Fibroblast of skin of left biceps (primary cell): ENCODE measurements at places on chromosomes 3 and 15.

- DNase-seq = no peak
Measured at GRCh38 chr15:48891232-48891765, 13.4 kb downstream of the EID1 start.

GRCh38 chr3:178826435-178827123 is 245.0 kb downstream of the ZMAT3 start:
- DNase-seq = no peak

- DNase-seq = peak; percentile 43
Measured at GRCh38 chr3:106715286-106715685, 662.0 kb upstream of the CCDC54 start.

- DNase-seq = no peak
Measured at GRCh38 chr3:143222505-143222904, 102.9 kb downstream of the CHST2 start.

GRCh38 chr3:177579419-177579818 is 382.1 kb upstream of the TBL1XR1 start:
- DNase-seq = no peak

DNA sequence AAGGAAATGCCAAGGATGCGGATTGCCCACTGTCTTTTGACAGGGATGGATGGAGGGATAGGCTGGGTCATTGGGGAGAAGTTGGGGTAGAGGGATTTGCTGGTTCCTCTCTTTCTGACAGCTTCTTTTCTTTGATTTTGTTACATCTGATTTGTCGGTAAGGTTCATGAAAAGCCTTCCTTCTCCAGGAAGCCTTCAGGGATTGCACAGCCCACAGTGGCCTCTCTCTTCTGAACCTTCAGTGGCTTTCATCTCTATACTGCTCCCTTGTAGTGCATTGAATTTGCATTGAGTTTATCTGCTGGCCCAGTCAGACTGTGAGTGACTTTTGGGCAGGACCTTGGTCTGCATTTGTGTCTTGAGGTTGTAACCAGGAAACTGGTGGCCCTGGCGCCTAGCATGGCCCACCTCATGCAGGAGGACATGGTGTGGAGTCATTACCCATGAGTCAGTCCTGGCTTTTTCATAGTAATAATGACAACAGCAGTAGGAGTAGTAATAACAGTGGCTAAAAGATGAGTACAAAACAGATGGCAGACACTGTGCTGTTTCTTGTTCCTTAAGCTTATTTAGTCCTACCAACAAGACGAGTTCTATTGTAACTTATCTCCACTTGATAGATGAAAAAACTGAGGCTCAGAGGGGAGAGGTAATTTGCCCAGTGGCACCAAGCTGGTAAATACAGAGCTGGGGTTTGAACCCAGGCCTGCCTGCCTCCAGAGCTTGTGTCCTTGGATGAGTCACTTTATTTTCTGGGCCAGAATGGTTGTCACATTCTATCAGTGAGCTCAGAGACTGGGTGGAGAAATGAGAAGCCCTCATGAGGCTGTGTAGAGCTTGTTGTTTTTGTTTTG is 28.4 kb downstream of the SMAD6 start:
- DNase-seq = no peak

DNA sequence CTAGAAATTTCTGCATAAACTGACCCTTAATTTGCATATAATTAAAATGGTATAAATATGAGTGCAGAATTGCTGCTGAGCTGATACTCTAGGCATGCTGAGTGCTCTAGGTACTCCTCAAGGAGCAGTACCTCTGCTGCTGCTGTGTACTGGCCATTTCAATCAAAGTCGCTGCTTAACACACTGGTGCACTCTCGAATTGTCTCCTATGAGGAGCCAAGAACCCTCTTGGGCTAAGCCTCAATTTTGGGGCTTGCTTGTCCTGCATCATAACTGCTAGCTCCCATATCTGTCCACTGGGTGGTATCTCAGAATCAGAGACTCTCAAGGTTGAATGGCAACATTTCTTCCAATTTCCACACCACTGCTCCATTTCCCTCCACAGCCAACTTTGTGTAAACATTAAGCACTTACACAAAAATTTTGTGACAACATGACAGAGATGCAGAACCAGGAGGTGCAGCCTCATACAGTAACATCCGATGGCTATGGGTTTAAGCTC is 82.5 kb downstream of the XXYLT1 start:
- DNase-seq = no peak

GRCh38 chr15:62453981-62454380 is 288.9 kb upstream of the C2CD4B start:
- no peak for DNase-seq
